Vagina (tissue), 2 donors: ENCODE measurements at places on chromosomes 6 and 20. TPM values are rescaled to one million over a fixed set of nuclear protein-coding genes. Genes with fewer than 3 reads are reported as not detected.
A peak's percentile ranks its signal among the peaks of the same experiment; 100 is the strongest.

Gene ZNF184
- total RNA-seq: 4.4 TPM

Gene SAMD3
- 7.6 TPM for total RNA-seq

DNA sequence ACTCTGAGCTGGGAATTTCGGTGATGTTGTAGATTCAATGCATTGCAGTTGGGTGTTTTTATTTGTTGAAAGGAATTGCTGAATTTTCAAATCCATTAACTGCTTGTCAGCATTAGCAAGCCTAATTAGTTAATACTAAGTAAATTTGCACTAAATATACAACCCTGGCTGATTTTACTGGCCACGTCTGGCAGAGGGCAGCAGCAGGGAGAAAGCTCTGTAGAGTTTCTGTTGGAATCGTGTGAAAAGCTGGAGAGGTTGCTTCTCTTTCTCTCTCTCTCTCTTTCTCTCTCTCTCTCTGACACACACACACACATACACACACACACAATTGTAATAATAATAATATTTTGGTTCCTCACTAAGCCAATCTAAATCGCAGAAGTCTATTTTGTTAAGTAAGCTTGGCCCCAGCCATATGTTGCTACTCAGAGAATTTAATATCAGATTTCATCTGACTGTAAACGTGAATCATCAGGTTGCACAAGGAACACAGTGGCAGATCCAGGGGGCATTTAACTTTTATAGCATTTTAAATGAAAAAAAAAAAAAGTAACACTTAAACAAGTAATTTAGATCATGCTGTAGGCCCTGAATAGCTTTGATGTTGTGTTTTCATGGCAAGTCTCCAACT, 289.5 kb downstream of the ESR1 start:
- peak overlapping the region; percentile 86 for H3K27ac ChIP-seq
- peaks cover 42% of the 10 kb centered on the region for H3K4me1 ChIP-seq
- no peaks in the 10 kb centered on the region for H3K27me3 ChIP-seq

GRCh38 chr6:144134176-144134575, 16.1 kb upstream of the STX11 start:
- no peak overlapping the region for H3K27ac ChIP-seq
- no peaks in the 10 kb centered on the region for H3K27me3 ChIP-seq
- H3K4me1 ChIP-seq: peaks cover 6% of the 10 kb centered on the region

DNA sequence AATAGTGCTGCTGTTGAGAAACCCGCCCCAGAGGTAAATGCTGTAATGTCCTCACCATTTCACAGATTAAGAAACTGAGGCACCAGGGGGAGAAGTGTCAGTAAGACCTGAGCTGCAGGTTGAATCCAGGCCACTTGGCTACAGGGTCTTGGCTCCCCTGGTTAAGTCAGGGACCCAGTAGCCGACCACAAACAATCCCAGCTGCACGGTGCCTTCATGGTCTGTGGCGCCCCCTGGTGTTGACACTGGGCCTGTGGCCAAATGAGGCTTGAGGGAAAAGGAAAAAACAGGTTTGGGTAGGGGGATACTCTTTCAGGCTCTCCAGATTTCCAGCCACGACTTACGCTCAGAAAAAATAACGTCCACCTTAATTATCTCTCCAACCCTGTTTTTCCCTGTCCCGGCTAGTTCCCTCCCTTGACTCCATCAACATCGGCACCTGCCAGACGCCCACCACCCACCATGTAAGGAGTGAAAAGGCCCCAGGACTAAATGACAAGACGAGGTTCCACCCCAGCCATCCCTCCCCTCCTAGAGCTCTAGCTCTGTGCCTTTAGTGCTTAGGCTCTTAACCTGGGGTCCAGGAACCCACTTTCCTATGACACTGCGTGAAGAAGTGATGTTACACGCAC, 47.7 kb upstream of the POLR1H start:
- no peak overlapping the region for H3K27ac ChIP-seq
- no peaks in the 10 kb centered on the region for H3K27me3 ChIP-seq
- no peak for DNase-seq
- no peaks in the 10 kb centered on the region for H3K4me1 ChIP-seq

DNA sequence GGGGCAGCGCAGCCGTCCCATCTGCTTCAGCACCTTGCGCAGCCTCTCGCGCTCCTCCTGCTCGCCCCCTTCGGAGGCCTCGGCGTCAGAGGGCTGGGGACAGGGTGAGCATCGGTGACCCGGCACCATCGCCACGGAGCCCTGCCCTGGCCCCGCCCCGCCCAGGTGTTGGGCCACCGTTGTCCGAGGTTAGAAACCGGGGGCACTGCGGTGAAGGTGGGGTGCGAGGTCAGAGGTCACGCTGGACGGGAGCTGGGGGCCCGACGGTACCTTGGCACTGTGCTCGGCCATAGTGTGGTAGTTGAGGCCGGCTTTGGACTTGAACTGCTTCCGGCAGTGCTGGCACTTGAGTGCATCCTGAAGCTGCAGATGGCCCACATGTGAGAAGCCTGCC, 6.4 kb downstream of the ZNF512B start:
- no peaks in the 10 kb centered on the region for H3K36me3 ChIP-seq
- no peak for DNase-seq
- H3K4me1 ChIP-seq: peaks cover 3% of the 10 kb centered on the region
- H3K4me3 ChIP-seq: no peak overlapping the region

Gene REM1
- total RNA-seq: 4.4 TPM

- H3K36me3 ChIP-seq: peaks cover 22% of the 10 kb centered on the region
- no peaks in the 10 kb centered on the region for H3K27me3 ChIP-seq
- DNase-seq: no peak
These were observed 21.2 kb downstream of the RSPH3 start for GRCh38 chr6:158978757-158979156.

Gene ZNF512B
- total RNA-seq: 10.3 TPM

Gene FAM184A
- total RNA-seq: 3.4 TPM

Gene RNF144B
- 6.9 TPM for total RNA-seq
